ENCODE measurements at places on chromosomes 1 and 21. TPM values are rescaled to one million over a fixed set of nuclear protein-coding genes. Genes with fewer than 3 reads are reported as not detected.
A peak's percentile ranks its signal among the peaks of the same experiment; 100 is the strongest.

DNA sequence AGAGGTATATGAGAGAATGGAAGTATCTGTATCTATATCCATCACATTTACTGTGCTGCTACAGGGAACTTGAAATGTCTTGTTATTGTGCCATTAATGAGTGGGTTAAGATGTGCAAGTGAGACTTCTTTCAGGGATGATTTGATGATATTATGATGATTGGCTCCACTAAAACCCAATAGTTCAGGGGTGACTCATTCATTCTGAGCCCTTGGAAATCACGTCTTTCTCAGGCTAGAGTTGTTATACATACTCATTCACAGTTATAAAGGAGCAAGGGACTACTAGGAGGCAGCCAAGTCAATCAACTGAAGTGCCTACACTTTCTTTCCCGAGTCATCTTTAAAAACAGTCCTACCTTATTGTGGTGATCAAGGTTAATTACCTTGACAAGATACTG lies 1109.8 kb upstream of the B3GALT2 start:
- H3K27ac ChIP-seq = no peak overlapping the region
- DNase-seq = no peak
- no peak overlapping the region for H3K4me3 ChIP-seq

LRRC40 gene
- 10.7 TPM for total RNA-seq

C1orf94 gene
- total RNA-seq = not detected

- no peak overlapping the region for H3K27ac ChIP-seq
- H3K27me3 ChIP-seq = no peaks in the 10 kb centered on the region
- no peak overlapping the region for H3K4me3 ChIP-seq
- no peaks in the 10 kb centered on the region for H3K4me1 ChIP-seq
- no peaks in the 10 kb centered on the region for H3K36me3 ChIP-seq
These were observed 355.1 kb upstream of the ZRANB2 start for GRCh38 chr1:71435951-71436350.

DNA sequence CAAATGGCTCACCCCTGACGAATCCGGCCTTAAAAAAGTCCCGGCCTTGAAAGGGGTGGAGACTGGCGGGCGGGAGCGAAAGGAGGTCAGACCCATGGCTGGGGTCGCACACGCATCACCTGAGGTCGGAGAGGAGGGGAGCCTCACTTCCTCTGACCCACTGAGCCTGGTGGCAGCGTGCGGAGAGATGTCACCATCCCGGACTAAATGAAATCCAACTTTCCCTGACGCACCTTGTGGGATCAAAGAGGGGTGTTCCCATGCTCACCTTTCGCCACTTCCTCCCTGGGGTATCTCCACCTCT lies 709 bp upstream of the SLC41A1 start:
- H3K4me3 ChIP-seq = peak overlapping the region; percentile 59
- H3K27me3 ChIP-seq = no peaks in the 10 kb centered on the region
- H3K36me3 ChIP-seq = no peaks in the 10 kb centered on the region
- H3K4me1 ChIP-seq = peaks cover 8% of the 10 kb centered on the region
- no peak for DNase-seq

DNA sequence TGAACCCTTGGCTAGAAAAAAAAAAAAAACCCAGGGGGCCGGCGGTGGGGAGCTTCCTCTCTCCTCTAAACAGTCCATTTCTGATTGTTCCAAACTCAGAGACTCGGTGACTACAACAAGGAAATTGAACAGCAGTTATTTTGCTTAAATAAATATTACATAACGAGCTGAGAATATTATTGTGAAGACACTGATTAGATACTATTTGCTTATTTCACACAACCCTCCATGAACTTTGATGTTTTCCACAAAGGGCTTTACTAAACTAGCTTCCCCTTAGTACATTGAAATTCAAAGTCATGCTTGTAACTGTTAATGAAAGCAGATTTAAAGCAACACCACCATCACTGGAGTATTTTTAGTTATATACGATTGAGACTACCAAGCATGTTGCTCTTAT lies at the start of gene CFHR5:
CFHR5 (plus strand) TSS at position 279 of the 400 bp plus-strand sequence; CDS start at position 388, 109 bp downstream.
- H3K4me3 ChIP-seq = no peak within 1 kb of the TSS
- H3K36me3 ChIP-seq = no peaks in the 10 kb centered on the region
- DNase-seq = no peak
- H3K4me1 ChIP-seq = no peaks in the 10 kb centered on the region

Data from prostate gland (tissue), 2 donors.